ENCODE measurements at places on chromosomes 12 and 14. TPM values are rescaled to one million over a fixed set of nuclear protein-coding genes. Genes with fewer than 3 reads are reported as not detected.

- peak; percentile 37 for DNase-seq
These were observed 20.9 kb upstream of the ANO2 start for GRCh38 chr12:5965950-5966383.

GRCh38 chr14:39265033-39265432 lies 31.3 kb downstream of the MIA2 start:
- peak; percentile 33 for DNase-seq

The CMAS gene
- total RNA-seq = 16.8 TPM

The TSPAN11 gene
- total RNA-seq = 0.32 TPM

GRCh38 chr12:38587594-38587993 lies 271.0 kb downstream of the ALG10B start:
- DNase-seq = no peak

- no peak for DNase-seq
These were observed 42.9 kb upstream of the NT5DC3 start for GRCh38 chr12:103883908-103884307.

The ABHD12B gene
- not detected for total RNA-seq

DNA sequence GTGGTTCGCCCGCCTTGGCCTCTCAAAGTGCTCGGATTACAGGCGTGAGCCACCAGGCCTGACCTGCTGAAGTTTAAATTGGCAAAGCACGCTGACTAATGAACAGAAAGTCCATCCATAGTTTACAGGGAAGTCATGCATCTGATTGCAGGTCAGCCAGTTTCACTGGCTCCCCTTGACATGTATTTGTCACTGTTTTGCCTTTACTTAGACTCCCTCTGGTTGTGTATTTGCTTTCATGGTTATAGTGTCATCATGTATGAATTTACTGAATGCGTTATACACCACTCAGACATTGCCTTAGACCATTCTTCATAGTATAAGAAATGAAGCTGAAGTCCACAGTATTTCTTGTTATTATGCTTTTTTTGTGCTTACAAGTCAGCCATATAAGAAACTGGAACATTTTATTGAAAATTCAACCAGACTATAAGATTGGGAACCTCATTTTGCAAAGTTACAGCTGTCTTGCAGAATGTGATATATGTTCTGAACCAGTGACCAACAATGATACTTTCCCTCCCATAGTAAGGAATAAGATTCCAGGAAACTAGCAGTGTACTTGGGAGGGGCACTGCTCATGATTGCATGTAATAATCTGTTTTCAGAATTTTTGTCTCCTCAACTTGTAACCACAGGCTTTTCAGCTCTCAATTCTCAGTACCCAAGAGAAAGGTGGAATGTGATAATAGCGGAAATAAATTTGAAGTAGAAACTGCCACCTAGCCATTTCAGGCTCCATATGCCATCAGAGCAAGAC lies 51.9 kb upstream of the ATF7IP start:
- DNase-seq = no peak

DNA sequence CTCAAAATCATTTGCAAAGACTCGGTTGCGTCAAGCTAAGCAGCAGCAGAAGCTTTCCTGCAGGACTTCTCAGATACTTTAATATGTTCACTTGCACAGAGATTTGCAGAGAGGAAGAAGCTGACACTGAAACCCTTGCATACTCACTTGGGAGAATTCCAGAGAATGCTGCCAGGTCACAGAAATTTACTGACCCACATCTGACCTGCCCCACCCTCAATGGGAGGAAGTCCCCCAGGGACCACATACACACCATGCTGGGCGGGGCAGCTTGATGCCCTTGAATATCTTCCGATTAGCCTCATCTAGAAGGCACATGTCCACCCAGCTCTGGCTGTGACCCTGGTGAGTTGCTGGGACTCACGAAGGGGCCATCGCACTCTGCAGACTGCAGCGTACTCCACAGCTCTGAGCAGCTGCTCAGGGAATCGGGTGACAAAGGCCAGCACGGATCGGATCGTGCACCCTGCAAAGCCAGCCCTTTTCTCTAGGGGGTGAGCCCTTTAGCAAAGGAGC lies 83.2 kb downstream of the ITPK1 start:
- peak; percentile 19 for DNase-seq

- DNase-seq = peak; percentile 64
These were observed 548.6 kb upstream of the TBX3 start for GRCh38 chr12:115232455-115233156.

- peak; percentile 58 for DNase-seq
These were observed 621 bp upstream of the ANAPC7 start for GRCh38 chr12:110403976-110404682.

GRCh38 chr12:67315661-67316060 lies 46.5 kb downstream of the CAND1 start:
- no peak for DNase-seq

The NOVA1 gene
- total RNA-seq = 1.9 TPM

The IL23A gene
- total RNA-seq = not detected

DNA sequence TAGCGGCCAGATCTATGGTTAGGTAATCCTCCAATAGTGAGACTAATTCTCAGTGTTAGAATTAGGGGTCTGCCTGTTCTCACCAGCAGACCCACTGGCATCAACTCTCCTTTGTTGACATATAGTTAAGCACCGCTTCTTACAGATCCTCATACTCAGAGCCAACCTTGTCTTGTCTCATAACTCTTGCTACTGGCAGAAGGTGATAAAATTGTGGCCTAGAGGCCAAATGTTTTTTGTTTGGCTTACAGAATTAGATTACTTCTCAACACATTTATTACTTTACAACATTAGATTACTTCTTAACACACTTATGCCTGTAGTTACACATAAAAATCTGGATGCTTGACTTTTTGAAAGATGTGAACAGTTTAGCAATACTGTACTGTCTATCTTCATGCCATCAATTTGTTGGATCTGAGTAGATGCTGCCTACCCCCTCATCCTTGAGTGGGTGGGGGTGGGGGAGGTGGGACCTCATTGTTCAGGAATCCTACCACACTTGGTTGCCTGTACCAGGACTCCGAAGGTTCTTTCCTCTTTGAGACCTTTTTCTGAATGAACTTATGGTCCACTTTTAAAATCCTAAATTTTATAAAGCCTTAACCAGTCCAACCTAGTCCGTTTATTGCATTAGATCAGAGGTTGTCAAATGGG lies 7.0 kb downstream of the MTHFD1 start:
- peak; percentile 12 for DNase-seq

GRCh38 chr12:76197283-76197682 lies 112.8 kb upstream of the NAP1L1 start:
- no peak for DNase-seq

DNA sequence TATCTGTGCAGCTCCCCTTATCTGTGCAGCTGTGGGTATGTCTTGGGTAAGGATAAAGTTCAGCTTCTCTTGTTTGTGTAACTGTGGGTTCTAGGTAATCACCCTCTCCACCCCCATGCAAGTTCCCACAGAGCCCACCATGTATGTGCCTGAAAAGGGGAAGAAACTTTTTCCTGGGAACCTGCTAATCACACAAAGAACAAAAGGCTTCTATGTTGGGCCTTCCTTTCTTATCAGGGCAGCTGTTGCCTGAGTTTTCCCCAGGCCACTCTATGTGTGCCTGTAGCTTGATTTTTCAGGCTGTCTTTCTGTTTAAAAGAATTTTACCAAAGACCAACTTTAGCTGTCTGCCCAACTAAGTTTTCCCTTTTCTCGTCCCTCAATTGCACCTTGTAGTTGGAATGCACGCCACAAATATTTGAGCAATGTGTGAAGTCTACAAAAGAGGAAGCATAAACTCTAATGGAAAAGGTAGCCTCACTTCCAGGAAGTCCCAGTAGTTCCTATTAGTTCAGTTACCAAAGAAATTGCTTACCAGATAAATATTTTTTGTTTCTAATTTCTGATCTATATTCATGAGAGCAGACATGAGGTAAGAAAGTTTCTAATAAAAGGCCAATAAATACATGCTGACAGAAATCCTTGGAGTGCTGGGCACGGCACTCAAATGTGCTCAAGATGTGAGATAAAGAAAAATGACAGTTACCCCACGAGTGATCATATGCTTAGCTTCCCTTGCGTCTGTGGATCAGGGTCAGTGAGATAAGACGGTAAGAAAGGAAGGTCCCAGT lies 2.7 kb upstream of the GALC start:
- DNase-seq = peak; percentile 40

The PCNX4 gene
- total RNA-seq = 138 TPM

DNA sequence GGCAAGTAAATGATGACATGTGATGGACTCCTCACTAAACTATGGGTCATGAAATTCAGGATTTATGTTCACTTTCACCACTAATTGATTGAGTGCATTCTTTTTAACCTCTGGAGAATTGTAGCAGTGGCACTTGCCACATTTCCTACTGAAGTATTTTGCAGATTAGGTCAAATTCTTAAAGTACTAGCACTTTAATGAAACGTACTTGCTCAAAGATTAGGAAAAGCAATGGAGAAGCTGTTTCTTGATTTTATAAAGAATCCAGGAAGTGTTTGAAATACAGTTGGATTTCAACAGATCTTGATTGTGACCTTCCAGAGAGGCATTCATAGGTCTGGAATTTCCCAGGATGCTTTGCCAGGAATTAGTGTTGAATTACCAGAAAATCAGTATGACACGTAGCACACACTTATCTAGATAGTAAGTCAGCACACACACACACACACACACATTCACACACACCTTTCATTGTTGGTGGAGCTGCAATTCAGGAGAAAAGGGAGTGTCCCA lies 162.6 kb downstream of the MYRFL start:
- peak; percentile 88 for DNase-seq

GRCh38 chr14:45610318-45610717 lies 357.3 kb upstream of the MIS18BP1 start:
- DNase-seq = peak; percentile 3

GRCh38 chr14:20456971-20457370 lies 1.9 kb downstream of the APEX1 start:
- no peak for DNase-seq

DNA sequence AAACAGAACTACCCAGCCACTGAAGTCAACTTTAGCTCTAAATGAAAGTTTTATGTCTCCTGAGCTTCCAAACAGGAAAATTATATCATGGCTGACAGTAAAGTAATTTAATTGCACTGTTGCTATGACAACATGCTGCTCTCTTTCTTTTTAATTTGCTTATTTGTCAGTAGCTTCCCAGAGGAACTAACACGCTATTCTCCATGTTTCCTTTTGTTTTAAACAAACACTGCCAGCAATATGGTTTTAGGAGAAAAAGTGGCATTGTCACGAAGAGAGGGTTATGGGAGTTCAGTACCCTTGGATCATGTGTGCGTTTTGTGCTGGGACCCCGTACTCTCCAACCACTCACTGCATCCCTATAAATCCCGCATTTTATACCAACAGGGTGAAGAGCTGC lies 1.9 kb downstream of the FOXN3 start:
- peak; percentile 25 for DNase-seq

GRCh38 chr12:119642986-119643385 lies 24.9 kb upstream of the PRKAB1 start:
- no peak for DNase-seq

The GDF3 gene
- not detected for total RNA-seq

The ACRBP gene
- total RNA-seq = 0.64 TPM

GRCh38 chr12:116165036-116165425 lies 112.5 kb downstream of the MED13L start:
- peak; percentile 51 for DNase-seq

The PRICKLE1 gene
- 13.9 TPM for total RNA-seq

The NEMP1 gene
- total RNA-seq = 10.0 TPM

DNA sequence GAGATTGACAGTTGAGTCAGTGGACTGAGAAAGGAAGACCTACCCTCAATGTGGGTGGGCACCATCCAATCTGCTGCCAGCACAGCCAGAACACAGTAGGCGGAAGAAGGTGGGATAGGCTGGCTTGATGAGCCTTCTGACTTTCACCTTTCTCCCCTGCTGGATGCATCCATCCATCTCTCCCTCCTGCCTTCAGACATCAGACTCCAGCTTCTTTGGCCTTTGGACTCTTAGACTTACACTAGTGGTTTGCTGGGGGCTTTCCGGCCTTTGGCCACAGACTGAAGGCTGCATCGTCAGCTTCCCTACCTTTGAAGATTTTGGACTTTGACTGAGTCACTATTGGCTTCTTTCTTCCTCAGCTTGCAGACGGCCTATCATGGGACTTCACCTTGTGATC lies 456.5 kb upstream of the MIS18BP1 start:
- DNase-seq = no peak

DNA sequence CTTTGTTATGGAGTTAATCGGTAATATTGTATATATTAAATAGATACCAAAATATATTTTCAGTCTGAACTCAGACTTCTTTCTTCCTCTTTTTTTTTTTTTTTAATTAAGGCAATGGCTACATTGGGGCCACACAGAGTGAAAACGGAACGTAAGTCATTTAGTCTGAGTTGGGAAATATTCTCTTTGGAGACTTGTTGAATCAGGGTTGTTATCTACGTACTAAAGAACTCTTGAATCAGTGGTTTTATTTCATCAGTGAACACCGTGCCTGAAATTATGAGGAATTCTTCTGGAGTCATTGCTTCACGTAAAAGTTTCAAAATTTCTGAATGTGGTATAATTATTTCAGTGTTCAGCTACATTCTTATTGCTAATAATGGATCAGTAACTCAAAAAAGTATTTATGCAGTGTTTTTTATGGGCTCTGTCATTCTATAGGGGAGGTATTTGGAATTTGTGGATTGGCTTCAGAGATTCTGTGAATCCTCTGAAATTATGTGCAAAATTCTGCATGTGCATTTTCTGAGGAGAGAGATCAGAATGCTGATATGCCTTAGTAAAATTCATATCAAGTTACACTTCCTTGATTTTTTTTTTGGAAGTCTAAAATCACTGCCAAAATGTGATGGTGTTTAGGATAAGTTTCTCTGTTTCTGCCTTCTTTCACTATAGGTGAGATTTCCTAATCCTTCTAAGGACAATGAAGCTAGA lies 39.6 kb downstream of the BRMS1L start:
- no peak for DNase-seq

The ACTR6 gene
- 21.2 TPM for total RNA-seq

The ACSS3 gene
- total RNA-seq = 26.8 TPM

The GLIPR1 gene
- total RNA-seq = 60.0 TPM

GRCh38 chr12:43255522-43256111 lies 296.4 kb downstream of the ADAMTS20 start:
- DNase-seq = no peak

DNA sequence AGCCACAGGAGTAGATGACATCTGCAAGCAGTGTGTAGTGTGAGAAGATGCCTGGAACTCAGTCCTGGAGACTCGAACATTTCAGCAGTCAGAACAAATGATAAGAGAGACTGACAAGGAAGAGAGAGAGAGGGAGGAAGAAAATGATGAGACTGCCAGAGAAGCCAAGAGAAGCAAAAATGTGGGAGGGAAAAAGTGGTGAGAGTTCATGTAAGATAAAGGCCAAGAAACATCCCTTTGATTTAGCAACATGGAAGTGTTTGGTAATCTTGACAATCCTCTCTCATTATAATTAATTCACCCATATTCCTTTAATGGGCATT lies 42.6 kb downstream of the LIMA1 start:
- peak; percentile 42 for DNase-seq

DNA sequence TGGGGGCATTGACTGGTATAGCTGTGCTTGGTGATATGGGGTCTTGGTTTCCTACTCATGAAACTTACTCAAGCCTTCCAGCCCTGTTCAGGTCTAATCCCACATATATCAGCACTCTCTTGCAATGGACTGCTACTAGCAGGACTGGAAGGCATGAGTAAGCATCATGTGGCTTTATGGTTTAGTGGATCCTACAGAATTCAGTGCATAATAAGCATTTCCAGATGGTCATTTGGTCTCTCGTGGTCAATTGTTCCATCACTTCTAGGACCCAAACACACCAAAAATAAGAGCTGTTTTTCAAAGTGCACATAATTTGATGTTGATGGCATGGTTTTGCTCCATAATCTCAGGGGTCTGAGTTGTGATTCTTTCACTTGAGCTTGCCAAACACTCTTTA lies 114.4 kb downstream of the LMNTD1 start:
- DNase-seq = peak; percentile 14

Data from fibroblast of villous mesenchyme (primary cell).